Activated B cell treated with CpG ODN at 0.5 μM for 24 hours (primary cell): ENCODE measurements at places on chromosomes 6 and 20.
A peak's percentile ranks its signal among the peaks of the same experiment; 100 is the strongest.

- DNase-seq: no peak
These were observed 164.0 kb downstream of the FARS2 start for GRCh38 chr6:5425267-5425666.

DNA sequence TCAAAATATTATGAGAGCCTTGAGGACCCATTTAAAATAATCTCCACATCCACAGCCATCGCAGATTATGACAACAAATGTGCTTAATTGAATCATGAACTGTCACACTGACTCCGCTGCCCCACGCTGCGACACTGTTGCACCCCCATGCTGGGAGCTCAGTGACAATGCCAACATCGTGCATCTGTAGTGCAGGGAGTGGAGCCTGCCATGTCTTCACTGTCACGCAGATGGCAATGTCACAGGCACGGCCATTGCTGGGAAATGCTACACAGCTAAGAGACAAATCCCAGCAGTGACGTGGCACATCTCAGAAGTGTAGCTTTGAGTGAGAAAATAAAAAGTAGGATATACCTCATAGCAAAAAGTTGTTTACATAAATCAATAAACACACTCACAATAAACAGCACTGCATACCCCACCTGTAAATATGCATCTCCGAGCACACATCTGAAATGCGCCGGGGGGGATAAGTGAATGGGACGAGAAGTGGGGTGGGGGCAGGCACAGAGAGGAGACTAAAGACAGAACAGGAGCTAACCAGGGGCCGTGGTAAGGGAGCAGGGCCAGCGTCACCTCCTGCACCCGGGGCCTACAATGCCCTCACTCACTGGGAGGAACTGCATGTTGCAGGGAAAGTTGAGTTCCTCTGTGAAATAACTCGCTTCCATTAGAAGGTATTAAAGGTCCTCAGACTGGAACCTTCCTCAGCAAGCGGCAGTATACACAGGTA lies 349.9 kb downstream of the THBS2 start:
- no peak for DNase-seq

GRCh38 chr6:26054781-26055718 lies 32.2 kb upstream of the HFE start:
- DNase-seq: peak; percentile 63

DNA sequence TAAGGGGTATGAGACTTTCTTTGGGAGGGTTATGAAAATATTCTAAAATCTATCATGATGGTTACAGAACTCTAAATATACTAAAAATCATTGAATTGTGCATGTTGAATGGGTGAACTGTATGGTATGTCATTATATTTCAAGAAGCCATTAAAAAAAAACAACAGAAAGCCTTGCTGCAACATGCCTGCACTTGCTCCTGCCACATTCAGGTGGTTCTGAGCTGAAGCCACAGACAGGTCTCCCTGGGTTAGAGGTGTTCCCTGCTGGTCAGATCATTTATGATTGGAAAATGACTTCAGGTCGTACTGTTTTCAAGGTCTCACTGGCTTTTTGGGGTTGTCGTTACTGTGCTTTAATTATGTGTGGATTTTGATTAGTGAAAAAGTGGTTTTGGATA lies 13.3 kb downstream of the GMPR start:
- DNase-seq: no peak

DNA sequence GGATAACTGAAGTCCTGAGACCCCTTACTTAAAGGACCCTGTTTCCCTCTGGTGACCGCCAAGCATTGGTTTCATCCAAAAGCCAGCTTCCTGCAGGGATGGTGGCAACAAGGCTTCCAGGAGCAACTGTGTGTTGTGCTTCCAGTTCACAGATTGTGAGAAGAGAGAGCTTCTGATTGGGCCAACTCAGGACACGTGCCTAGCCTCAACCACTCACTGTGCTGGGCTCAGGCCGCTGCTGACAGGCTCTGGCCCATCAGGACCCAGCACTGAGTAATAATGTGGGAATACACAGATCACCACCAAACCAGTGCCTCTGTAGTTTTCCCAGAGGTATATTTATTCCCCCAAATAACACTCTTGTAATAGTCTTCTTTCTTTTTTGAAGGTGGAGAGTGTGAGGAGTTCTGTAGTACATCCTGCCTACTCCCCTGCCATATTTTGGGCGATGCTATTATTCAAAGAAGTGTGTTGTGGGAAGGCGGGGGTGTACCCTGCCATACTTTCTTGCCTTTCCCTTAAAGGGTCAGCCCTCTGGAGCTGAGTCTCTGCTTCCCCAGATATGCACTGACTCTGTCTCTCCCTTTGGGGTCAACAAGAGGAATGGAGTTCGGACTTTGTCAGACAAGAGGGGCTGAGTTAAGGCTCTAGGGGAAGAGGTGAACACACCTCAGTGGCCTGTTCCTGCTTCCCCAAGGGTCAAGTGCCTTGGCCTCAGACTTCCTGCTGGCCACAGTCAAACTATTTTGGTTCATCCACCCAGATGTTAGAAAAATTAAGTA lies 23.2 kb downstream of the PPP1R16B start:
- no peak for DNase-seq

DNA sequence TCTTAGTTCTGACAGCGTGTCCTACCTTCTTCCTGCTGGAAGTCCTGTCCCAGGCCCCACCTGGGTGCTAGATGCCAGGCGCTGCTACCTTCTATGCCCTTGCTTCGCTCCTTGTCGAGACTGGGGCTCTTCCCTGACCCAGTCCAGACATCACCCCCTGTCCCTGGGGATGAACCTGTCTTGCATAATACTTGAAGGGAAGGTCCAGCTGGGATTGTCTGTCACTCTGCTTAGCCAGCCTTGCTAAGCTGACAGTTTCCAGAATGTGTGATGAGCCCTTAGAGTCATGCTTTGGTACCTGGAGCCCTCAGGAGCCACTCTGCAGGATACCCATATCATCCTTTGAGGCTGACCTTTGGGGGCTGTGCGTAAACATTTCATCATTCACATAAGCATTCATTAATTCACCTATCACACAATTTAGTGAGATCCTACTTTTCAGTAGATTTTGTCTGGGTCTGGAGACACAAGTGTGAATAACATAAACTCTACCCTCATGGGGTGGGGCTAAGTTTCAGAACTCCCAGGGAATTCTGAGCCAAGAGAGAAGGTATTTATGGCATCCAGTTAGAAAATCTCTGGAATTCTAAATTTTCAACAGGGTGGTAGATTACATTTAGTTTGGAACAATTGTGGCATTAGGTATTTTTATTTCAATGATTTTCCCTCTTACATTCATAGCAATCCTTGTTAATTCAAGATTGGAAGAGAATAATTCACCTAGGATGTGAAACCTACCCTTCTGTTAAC lies 151.1 kb upstream of the HDAC2 start:
- DNase-seq: no peak
